Stimulated activated CD4-positive, alpha-beta T cell treated with anti-CD3 and anti-CD28 coated beads, TNF-alpha, amount 100 ng/mL, for 4 hours (primary cell): ENCODE measurements at places on chromosomes 5 and 9.

DNA sequence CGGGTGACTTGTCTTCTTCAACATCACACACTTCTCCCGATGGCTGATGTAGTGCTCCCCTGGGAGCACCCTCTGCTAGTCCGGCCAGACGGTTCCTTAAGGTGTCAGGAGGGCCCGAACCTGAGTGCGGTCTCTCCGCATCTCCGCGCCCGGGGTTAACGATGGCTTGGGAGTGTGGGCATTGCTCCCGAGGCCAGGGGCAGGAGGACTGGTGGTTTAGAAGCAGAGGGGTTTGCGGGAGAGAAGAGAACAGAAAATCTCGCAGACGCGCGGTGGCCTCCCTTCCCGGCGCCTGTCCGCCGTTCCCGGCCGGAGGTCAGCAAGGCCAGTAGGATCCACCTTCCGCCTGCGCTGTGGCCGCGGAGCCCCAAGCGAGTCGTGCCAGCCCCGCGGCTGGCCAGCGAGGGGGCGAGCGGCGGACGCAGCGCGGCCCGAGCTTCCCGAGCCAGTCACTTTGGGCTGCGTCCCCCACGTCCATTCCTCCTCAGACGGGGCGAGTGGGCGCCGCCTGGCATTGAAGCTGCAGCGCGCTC is 700 bp downstream of the CDO1 start:
- no peak for DNase-seq

GRCh38 chr5:142783601-142784341 is 13.6 kb downstream of the ARHGAP26 start:
- DNase-seq = no peak

DNA sequence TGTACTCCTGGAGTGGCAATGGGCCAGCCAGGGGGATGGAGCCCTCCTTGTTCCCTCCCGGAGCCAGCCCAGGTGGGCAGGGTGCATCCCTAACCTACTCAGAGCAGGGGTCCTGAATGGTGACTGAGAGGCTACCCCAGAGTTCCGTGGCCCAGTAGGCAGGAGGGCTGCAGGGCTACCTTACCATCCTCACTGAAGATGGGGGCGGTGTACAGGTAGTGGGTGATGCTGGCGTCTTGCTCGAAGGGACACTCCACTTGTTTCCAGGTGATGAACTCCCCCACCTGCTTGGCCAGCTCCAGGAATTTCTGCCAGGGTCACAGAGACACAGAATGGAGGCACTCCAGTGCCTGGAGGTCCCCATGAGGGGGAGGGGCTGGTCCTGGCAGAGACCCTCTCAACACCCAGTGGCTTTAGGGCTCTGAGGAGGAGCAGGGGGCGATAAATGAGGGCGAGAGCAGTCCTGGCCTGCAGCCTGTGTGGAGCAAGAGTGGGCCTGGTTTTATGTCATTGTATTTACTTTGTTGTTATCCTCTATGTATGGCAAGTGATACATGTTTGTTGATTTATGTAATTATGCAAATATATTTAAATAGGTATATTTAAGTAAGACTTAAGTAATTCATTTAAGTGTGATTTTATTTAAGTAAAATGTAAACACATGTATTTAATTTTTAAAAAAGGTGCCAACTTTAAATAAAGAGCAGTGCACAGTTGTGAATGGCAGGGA is 39.9 kb upstream of the RNF130 start:
- no peak for DNase-seq

DNA sequence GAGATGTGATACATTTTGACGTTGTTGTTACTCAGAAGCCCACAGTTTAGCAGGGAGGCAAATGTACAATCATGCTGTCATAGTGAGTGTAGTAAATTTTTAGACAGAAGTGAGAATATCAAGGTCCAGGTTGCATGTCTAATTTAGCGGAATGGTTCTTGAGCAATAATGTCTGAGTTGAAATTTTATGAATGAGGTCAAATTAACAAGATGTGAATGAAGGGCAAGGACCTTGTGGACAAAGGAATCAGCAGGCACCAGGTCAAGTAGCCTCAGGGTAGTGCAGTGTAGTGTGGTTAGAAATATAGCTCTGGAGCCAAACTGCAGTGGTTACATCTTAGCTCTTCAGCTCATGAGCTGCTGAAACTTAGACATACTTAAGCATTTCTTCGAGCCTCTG is 36.2 kb downstream of the TNFSF8 start:
- DNase-seq = no peak

DNA sequence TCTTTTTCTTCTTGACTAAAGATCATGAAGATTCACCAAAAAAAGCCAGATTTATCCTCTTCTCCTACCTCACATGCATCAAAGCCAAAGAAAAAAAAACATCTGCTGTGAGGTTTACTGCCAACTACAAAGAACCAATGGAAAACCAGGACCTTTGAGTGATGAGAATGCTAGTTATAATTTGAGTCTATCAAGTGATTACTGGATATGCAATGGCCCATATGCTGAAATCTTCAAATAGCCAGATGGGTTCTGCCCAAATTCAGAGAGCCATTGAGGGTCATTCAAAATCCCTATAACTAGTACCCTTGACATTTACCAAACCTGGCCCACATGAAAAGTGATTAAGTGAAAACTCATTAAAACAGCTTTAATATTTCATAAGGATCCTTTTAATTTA is 78.4 kb upstream of the ACO1 start:
- DNase-seq = no peak

DNA sequence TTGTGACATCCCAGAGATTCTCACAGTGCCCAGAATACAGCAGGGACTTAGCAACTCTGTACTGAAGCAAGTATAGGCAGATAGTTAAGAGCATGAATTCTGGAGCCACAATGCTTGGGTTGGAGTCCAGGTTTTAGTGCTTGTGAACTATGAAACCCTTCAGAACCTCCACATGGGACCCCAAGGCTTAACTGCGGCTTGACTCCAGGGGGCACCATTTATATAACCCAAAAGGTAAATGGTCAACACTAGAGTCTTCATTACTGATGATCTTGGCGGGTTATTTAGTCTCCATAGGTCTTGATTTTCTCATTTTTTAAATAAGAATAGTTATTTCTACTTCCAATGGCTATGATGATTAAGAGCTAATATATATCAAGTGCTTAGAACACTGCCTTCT is 390.3 kb downstream of the TAF11L14 start:
- DNase-seq = no peak
